SHP77 treated with DMSO at 0.1 percent for 48 hours (cell line): ENCODE measurements at places on chromosomes 4 and X.

DNA sequence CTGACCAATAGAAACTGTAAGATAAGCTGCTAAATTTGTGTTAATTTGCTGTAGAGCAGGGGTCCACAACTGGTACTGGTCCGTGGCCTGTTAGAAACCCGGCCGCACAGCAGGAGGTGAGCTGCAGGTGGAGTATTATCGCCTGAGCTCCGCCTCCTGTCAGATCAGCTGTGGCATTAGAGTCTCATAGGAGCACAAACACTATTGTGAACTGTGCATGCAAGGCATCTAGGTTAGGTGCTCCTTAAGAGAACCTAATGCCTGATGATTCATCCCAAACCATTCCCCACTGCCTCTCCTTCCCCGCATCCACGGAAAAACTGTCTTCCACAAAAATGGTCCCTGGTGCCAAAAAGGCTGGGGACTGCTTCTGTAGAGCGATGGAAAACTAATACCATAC is 19.7 kb downstream of the FBXW7 start:
- no peak for DNase-seq

GRCh38 chrX:123964156-123964834 is 2.8 kb downstream of the STAG2 start:
- DNase-seq: no peak

- no peak for DNase-seq
These were observed 345.3 kb downstream of the SPRY1 start for GRCh38 chr4:123741906-123742305.

- no peak for DNase-seq
These were observed 1073.4 kb downstream of the NLGN4X start for GRCh38 chrX:5155301-5155700.

- DNase-seq: no peak
These were observed 45.0 kb downstream of the TMEM165 start for GRCh38 chr4:55440786-55441185.

DNA sequence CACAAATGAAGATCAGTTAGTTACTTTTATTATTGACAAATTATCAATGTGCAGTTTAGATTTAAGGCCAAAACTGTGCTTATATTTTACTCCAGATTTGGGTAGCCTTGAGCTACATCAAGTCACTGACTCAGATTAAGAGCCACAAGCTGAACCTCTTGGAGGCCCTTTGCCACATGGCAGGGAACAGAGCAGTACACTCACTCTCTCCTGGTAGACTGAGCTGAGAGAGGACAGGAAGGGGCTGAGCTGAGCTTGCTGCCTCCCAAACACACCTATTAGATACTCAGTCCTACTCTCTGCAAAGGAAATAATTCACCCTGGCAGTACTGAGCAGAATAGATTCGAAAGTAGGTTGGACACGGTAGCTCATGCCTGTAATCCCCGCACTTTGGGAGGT is 7.8 kb downstream of the STAP1 start:
- no peak for DNase-seq

GRCh38 chr4:120723986-120724385 is 198.5 kb downstream of the PRDM5 start:
- DNase-seq: no peak

DNA sequence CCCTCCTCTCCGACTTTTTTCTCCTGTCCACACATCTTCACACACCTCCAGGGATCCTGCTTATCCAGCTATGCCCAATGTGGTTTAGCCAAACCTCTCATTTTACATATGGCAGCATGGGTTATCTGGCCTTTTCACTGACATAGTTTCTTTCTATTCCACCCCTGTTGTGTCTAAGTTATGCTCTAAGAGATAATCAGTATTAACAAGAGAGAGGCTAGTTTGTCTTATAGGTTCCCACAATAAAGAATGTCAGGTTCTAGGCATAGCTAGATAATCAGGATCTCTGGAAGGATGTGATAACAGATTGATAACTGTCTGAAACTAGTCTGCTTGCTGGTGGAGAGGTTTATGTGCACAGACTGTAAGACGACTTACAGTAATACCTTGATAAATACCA is 7.7 kb upstream of the GALNT7 start:
- no peak for DNase-seq

DNA sequence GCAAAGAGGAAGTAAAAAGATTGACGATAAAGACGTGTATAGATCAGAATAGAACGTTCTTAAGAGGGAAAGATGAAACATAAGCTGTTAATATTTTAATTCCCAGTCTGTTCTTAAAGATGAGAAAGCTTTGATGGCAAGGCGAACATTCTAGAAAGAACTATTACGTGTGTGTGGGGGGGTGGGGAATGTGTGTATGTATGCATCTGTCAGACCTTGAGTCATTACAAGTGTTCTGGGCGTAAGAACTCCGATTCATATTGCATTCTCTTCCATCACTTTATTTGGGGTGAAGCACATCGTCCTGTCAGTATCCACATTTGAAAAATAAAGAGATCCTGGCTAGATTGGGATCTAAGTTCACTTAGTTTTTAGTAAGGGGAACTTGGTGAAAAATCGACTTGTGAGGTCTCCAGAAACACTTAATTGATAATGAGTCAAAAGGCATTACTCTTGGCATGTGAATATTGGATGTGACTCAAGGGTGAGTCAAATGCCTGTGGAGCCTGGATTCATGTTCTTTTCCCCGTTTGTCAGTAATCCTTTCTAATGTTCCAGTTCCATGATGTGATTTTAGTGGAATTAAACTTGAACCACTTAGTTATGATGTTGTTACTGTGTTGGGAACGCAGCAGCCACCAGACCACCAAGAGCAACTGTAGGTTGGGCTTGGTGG is 3.1 kb downstream of the SMS start:
- DNase-seq: no peak

- DNase-seq: no peak
These were observed 12.5 kb upstream of the ART3 start for GRCh38 chr4:76061982-76062381.

DNA sequence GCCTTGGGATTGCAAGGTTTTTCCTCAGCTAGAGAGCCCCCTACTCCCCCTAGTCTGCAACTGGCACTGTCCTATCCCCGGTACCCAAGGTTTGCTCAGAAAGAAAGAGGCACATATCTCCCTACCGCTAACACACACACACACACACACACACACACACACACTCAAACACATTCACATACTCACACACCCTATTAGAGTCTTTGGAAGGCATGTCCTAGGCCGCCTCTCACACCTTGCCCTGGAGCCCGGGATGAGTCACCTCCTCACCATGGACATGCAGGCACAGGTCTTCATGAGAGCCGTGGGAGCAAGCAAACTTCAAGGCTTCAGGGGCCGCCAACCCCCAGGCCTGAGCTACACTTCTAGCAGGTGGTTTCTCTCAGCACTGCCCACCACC is 49.2 kb downstream of the PJA1 start:
- DNase-seq: no peak

GRCh38 chr4:47531954-47532321 is 46.9 kb downstream of the ATP10D start:
- DNase-seq: no peak

- peak; percentile 70 for DNase-seq
These were observed 190.9 kb downstream of the NDST4 start for GRCh38 chr4:114922592-114922933.

DNA sequence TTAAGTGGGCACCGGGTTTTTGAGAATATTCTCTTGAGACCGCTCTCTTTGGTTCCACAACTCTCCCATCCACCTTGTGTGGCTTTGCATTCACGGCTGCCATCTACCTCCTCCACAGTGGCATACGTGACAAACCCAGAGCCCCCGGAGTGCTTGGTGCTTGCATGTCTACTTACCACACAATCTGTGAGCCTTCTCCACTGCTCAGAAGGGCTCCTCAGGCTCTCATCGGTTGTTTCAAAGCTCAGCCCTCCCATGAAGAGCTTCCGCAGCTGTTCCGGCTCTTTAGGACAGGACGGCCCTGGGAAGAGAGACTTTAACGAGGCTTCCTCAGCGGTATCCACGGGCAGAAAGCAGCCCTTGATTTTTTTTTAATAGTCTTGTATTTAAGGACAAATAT is 167.6 kb upstream of the ANK2 start:
- no peak for DNase-seq

DNA sequence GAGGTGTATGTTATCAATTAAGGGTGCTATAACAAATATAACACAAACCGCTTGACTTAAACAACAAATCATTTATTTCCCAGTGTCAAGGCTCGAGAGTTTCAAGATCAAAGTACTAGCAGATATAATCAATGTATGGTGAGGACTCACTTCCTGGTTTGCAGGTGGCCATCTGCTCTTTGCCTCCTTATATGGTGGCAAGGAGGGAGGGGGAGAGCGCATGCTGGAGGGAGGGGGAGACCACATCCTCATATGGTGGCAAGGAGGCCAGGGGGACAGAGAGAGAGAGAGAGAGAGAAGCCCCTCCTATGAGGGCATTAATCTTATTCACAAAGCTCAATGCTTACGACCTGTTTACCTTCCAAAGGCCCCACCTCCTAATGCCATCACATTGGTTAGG is 372.3 kb upstream of the SPOCK3 start:
- DNase-seq: no peak

GRCh38 chrX:106897259-106897658 is 5.9 kb downstream of the RIPPLY1 start:
- DNase-seq: no peak

- DNase-seq: no peak
These were observed 98.3 kb downstream of the DCLK2 start for GRCh38 chr4:150176547-150176946.

- no peak for DNase-seq
These were observed 252.7 kb downstream of the OPHN1 start for GRCh38 chrX:68180579-68180978.

- DNase-seq: no peak
These were observed 27.6 kb upstream of the KCNIP4 start for GRCh38 chr4:21976166-21976565.

GRCh38 chr4:51831133-51831532 is 11.8 kb upstream of the DCUN1D4 start:
- peak; percentile 33 for DNase-seq

DNA sequence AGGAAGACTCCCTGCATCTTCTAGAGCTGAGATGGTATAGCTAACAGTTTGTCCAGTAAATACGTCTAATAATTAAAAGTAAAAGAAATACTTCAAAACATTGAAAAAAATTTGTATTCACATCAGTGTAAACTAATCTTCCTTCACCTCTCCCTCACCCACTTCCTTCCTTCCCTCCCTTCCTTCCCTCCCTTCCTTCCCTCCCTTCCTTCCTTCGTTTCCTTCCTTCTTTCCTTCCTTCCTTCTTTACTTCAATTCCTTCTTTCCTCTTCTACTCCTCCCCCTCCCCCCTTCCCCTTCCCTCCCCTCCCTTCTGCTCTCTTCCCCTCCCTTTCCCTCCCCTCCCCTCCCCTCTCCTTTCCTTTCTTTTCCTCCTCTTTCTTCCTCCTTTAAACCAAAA is 103.7 kb downstream of the POU4F2 start:
- DNase-seq: no peak

- no peak for DNase-seq
These were observed 5.6 kb upstream of the ADD1 start for GRCh38 chr4:2837904-2838496.

- DNase-seq: no peak
These were observed 7.0 kb downstream of the QRFPR start for GRCh38 chr4:121373841-121374240.

GRCh38 chr4:99863-100262 is 24.4 kb upstream of the ZNF718 start:
- DNase-seq: no peak

- no peak for DNase-seq
These were observed 364.8 kb downstream of the SMARCA1 start for GRCh38 chrX:129158505-129158904.

DNA sequence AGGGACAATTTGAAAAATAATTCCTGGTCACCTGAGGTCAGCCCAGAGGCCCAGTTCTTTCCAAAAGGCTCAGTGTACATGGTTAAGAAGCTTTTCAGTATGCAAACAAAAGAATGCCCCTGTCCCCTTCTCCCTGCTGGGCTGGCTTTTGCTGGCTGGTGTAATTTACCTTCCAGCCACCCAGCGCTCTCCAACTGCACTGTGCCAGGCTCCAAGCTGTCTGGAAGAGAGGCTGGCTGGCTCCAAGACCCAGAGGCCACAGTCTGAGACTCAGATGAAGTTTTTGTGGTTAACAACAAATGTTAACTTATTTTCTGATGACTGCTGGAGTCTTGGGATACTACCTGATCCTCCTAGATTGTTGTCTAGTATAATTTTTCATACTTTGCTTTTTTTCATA is 11.9 kb upstream of the KIT start:
- DNase-seq: no peak

- no peak for DNase-seq
These were observed 127.0 kb downstream of the IL15 start for GRCh38 chr4:141763374-141763773.

GRCh38 chr4:7334521-7335275 is 100.0 kb downstream of the PSAPL1 start:
- no peak for DNase-seq

DNA sequence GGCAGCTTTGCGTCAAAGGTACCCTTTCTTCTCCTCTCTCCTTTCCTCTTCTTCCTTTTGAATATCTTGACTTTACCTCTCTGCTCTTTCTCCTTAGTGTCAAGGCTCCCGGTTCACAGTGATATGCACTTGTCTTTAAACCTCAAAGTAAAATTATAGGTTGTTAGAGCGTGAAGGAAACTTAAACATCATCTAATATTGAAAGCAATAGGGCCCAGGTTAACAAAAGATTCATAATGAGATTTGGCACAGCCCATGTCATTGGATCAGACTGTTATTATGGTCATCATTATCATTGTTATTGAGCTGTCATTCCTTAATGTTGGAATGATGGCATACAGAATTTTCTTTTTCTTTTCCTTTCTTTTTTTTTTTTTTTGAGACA is 32.5 kb downstream of the FTHL17 start:
- no peak for DNase-seq

- DNase-seq: no peak
These were observed 16.4 kb downstream of the DOK7 start for GRCh38 chr4:3479358-3480101.

- no peak for DNase-seq
These were observed 38.2 kb downstream of the NHS start for GRCh38 chrX:17413228-17413627.

- DNase-seq: no peak
These were observed 1.4 kb downstream of the KLHL34 start for GRCh38 chrX:21656587-21657317.

- DNase-seq: peak; percentile 94
These were observed 224.2 kb downstream of the RCHY1 start for GRCh38 chr4:75289914-75290582.

GRCh38 chrX:119624417-119624816 is 18.2 kb upstream of the NKRF start:
- DNase-seq: no peak

DNA sequence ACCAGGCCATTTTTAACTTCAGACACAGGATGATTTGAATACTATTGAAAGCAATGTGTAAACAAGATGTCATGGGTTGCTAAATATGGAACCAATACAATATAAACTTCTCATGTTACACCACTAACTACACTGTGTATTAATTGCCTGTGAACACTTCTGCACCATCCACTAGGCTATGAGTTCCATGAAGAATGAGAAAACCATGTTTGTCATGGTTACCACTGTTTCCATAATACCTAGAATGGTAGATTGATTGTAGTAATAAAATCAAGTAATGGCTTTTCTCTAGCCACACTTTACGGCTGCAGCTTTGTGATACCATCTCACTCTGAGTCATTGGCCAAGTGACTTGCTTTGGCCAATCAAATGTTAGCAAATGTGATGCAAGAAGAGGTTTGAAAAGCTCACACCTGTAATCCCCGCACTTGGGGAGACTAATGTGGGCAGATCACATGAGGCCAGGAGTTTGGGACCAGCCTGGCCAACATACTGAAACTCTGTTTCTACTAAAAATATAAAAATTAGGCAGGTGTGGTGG is 19.9 kb upstream of the CYBB start:
- no peak for DNase-seq
